ENCODE measurements at places on chromosomes 6 and 20.

DNA sequence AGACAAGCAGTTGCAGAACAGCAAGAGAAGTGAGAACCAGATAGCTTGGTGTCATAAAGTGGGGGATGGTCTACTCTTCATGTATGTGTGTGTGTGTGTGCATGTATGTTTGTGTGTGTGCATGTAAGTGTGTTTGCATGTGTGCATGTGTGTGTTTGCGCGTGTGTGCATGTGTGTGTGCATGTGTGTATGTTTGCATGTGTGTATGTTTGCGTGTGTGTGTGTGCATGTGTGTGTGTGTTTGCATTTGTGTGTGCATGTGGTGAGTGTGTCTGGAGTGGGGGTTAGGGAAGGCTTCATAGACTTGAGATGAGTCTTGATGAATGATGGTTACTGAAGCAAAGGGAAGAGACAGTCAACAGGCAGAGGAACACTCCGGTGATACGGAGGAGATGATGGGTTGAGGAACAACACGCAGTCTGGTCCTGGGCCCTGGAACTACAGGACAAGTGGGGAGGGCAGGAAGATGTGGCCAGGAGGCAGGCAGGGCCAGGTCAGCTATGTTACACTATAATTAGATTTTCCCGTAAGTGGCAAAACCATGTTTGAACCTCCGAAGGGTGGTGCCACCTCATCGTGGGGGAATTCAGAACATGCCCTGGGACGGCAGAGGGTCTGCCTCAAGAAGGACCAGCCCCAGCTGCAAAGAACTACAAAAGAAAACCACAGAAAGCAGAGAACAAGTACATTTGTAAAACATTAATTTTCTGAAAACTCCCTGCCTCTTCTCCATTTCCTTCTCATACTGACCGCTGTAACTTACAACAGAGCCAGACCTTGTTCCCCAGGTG, 38.7 kb upstream of the PDE10A start:
- DNase-seq, result no peak

GRCh38 chr20:24027229-24027628, 38.6 kb upstream of the GGTLC1 start:
- DNase-seq, result peak; percentile 63

DNA sequence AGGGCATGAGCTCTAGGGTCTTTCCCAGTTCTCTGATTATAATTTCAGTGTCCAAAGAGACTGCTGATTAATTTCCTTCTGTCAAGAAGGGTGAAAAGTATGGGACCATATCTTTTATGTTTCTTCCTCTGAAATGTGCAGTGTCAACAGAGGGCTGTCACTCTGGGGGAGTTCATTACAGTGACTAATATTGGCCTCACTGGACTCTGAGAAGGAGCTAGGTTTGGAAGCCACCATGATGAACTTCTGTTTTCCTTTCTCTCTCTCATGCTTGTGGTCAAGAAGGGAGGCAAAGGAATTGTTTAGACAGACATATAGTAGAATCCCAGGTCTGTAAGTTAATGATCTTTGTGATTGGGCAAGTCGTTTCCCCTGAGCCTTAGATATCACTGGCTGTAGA, 41.8 kb upstream of the BMP6 start:
- no peak for DNase-seq

DNA sequence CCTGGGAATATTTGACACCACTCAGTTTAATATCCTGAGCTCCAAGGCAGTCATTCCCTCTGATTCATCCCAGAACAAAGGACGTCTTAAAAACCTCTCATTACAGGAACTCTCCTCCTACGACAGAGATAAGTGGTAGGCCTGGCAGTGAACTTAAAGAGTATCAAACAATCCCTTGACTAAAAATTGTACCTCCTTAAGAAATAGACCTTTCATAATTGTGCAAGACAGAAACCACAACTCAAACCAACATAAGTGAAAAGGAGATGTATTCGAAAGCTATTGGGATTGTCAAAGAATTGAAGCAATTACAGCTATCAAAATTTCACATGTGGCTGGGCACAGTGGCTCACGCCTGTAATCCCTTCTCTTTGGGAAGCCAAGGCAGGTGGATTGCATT, 19.1 kb upstream of the BNIP5 start:
- no peak for DNase-seq

GRCh38 chr20:49326026-49326425, 48.2 kb upstream of the ZNFX1 start:
- DNase-seq, result no peak

DNA sequence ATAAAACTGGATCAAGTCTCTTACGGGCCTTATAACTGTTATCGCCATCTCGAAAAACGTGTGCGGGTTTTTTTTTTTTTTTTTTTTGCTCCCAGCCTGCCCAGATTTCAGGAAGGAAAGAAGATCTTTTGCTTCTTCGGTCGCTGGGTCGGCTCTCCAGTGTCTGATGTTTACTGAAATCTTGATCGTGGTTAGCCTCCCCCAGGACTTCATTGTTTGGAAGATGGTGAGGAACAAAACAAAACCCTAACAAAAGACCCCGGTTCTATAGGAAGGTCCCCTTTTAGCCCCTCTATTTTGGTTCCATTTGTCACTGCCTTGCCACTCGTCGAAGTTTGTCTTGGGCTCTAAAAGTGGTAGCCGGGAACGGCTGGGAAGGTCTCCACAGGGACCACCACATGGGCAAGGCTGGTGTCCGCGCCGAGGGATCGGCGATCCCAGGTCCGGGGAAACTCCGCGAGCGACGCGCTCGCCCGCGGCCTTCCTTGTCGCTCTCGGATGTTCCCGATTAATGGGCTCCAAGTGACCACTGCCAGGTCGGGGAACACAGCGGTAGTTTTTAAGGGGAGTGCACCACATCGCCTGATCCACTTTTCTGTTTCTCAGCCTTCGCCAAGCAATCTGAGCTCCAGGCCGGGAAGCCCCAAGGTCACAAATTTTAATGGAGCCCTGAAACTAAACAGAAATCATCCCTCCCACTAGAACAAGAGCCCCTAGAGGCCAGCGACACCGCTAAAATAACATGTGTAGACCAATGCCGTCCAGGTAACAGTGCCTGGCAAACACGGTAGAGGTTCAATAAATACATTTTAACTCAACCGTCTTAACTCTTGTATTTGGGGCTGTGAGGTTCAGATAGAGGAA, 27.0 kb downstream of the TRIM27 start:
- DNase-seq, result peak; percentile 4

DNA sequence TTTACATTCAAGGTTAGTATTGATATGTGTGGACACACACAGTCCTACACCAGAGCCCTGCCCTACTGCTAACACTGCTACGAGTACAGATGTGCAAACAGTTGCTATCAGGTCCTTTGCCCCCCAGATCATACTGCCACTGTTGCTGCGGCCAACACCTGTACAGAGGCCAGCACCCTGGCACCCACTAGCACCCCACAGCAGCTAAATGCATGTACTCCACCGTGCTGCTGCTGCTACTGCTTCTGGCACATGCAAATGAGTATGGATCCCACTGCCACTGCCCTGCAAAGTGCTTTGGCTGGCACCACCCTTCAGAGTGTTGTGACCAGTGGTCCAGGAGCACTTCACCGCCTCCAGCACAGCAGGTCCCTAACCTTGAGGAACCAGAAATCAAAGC, 621.9 kb downstream of the GRIK2 start:
- DNase-seq, result no peak

Data from stimulated activated CD8-positive, alpha-beta memory T cell treated with anti-CD3 and anti-CD28 coated beads, Interleukin-4, amount 100 ng/mL, for 24 hours (primary cell).